Stimulated activated CD4-positive, alpha-beta T cell treated with anti-CD3 and anti-CD28 coated beads, TNF-alpha, amount 100 ng/mL, for 4 hours (primary cell): ENCODE measurements at places on chromosomes 6 and 20.

DNA sequence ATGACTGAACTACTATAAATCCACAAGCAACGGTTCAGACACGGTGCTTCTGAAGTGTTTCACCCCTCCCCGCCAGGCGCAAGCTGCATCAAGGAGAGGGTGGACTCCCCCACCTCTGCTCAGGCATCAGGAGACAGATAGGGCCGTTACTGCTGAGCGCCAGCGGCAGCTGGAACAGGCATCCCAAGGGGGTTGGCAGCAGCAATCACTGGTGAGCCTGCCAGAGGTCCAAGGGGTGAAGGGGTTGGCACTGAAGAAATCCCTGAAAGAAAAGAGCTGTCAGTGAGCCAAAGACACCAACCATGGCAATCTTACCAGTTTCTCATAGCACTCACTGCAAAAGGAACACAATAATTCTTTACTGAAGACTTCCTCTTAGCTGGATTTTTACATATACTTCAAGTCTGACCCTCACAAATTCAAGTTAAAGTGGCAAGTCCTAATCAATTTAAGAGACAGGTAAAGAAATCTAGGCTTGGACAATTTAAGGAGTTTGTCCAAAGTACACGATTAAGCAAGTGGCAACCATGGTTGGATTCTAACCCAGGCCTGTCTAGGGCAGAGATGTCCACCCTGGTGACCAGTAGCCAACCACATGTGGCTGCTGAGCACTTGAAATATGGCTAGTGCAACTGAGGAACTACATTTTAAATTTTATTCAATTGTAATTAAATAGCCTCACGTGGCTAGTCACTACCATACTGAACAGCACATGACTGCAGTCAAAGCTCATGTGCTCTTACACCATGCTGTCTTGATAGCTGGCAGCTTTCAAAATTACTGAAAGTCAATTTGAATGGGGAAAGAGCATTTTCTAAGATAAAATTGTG is 21.7 kb upstream of the TBC1D20 start:
- no peak for DNase-seq

DNA sequence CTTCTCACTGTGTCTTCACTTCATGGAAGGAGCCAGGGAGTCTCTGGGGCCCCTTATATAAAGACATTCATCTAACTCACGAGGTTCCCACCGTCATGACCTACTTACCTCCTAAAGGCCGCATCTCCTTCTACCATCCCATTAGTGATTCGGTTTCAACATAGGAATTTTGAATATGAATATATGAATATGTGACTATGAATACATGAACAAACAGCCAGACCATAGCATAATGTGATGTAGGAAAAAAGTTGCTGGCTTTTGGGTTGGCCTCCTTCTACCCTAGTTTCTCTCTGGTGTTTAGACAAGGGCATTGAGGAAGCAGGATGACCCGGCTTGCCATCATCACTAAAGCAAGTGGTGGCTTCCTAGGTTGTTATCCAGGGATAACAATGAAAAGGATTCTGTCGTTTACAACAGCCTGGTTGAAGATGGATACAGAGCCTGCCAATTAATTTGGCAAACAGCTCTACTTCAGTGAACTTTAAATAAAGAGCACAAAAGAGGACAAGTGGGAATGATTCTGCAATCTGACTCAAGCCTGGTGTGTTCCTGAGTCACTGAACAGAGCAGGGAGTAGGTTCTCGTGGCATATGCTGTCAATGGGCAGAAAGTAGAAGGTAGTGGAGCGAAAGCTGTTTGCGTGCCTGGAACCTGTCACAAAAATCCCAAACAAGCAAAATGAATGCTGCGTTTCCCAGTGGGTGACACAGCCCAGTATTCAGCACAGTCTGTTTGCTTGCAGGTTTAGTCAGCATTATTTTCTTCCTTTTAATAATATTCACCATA is 44.0 kb upstream of the DOK5 start:
- DNase-seq, result no peak

GRCh38 chr6:101762851-101763250 is 369.3 kb downstream of the GRIK2 start:
- no peak for DNase-seq

- DNase-seq, result no peak
Measured at GRCh38 chr20:32244150-32244823, 33.2 kb upstream of the KIF3B start.

GRCh38 chr6:43061861-43062260 is 2.4 kb downstream of the KLC4 start:
- no peak for DNase-seq

DNA sequence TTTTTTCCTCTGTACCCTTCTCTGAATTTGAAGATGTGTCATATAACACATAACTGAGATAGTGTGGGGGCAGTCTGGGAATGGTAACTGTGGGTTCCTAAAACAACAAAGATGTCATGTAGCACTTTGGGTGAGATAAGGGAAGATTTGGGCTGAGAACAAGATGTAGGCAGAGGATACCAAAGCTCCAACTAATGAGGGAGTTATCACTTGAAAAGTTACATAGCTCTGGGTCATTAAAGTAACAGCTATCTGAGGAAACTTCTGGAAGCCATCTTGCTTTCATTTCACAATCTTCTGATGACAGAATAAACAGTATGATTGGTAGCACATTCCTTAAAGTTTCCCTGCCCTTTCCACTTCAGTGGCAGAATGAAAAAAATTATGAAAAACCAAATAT is 255.4 kb downstream of the TBX18 start:
- no peak for DNase-seq

GRCh38 chr6:39388606-39389483 is 66.3 kb upstream of the KCNK16 start:
- DNase-seq, result no peak

- DNase-seq, result no peak
Measured at GRCh38 chr6:160258346-160259142, at the start of gene SLC22A2. SLC22A2 (minus strand) TSS chr6:160258821; CDS start chr6:160258757, 64 bp downstream.

- no peak for DNase-seq
Measured at GRCh38 chr6:134750669-134751068, 199.2 kb downstream of the ALDH8A1 start.

GRCh38 chr20:62219992-62220665 is at the start of gene HRH3:
HRH3 (minus strand) TSS chr20:62220278; CDS start chr20:62219970, 308 bp downstream.
- no peak for DNase-seq

GRCh38 chr6:139134064-139134395 is 850 bp upstream of the HECA start:
- no peak for DNase-seq

DNA sequence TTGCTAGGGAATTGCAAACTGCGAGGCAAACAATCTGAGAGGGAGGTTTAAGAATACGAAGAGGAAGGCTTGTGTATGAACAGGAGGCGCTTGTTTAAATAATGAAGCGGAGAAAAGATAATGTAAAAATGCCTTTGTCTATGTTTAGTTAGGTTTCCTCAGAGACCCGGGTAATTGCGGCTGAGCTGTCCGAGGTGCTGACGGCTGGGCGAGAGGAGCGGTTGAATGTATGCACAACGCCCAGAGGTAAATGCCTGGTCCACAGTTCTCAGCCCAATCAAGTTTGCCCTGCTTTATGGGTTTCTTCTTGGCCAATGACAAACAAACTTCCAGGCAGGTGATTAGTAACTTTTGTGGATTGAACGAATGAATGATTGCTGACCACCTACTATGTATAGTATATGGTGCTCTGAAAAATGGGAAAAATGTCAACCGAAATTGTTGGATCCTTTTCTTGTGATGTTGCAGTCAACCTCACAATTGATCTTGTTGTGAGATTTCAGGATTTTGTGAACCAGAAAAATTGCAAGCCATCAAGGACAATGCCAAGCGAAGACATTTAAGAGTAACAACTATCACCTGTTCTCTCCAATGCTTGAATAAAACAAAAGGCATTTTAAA is 38.3 kb upstream of the SLC32A1 start:
- DNase-seq, result no peak
